ENCODE measurements at places on chromosomes 11 and 22.

- DNase-seq: no peak
Observed at GRCh38 chr22:27454807-27455450, 346.6 kb downstream of the MN1 start.

DNA sequence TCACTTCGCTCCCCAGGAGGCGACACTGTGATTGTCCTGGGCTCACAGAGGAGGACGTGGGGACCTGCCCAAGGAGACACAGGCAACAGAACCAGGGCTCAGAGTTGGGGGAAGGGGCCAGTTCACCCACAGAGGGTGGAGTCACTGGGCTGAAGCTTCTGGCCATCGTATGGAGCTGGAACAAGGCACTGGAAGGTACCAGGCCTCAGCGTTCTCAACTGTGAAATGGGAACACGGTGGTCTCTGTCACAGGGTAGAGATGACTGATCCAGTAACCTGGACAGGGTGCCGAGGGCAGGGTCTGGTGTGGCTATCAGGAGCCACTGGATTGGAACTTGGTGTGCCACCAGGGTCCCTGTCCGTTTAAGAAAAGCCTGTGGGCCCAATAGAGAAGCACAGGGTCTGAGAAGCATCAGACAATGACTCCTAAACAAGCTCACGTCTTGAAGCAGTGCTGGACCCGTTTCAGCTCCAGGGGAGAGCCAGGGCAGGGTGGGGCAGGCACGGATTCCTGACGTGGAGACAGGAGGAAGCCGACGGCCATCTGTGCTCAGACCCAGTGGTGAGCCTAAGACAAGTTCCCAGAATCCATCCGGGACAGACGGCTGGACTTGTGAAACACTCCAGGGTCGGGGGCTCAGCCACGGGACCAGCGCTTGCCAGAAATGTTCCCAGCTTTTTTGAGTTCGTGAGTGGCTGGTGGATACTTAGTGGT lies 25.0 kb upstream of the KCNQ1OT1 start:
- peak; percentile 49 for DNase-seq

GRCh38 chr11:27520226-27520625 lies 13.7 kb upstream of the LIN7C start:
- no peak for DNase-seq

DNA sequence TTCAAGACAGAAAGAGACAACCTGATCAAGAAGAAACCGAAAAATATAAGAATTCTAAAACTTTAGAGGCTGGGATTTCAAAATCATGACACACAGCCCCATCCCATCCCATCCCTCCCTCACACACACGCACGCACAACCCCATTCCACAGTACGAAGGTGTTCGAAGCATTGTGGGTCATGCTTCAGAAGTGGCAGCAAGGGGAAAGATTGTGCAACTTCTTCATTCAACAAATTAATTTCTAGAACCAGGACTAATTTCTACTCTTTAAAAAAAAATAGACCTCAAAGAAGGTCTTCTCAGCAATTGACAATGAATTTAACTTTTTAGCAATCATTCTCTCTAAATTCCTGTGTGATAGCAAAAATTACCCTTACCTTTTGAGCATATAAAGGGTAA lies 867 bp downstream of the SPA17 start:
- no peak for DNase-seq

- no peak for DNase-seq
Observed at GRCh38 chr11:35139722-35140282, 831 bp downstream of the CD44 start.

DNA sequence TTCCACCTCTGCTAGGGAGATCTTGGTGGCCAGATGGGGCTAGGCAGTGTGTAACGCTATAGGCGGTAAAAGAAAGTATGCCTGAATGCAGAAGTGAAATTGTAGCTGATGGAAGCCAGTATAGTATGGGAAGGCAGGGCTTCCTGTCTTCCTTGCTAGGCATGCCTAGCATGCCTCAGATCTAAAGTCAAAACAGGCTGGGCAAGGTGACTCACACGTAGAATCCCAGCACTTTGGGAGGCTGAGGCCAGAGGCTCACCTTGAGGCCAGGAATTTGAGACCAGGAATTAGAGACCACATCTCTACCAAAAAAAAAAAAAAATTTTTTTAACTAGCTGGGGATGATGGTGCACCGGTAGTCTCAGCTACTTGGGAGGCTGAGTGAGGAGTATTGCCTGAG lies 281.7 kb upstream of the MTNR1B start:
- no peak for DNase-seq

DNA sequence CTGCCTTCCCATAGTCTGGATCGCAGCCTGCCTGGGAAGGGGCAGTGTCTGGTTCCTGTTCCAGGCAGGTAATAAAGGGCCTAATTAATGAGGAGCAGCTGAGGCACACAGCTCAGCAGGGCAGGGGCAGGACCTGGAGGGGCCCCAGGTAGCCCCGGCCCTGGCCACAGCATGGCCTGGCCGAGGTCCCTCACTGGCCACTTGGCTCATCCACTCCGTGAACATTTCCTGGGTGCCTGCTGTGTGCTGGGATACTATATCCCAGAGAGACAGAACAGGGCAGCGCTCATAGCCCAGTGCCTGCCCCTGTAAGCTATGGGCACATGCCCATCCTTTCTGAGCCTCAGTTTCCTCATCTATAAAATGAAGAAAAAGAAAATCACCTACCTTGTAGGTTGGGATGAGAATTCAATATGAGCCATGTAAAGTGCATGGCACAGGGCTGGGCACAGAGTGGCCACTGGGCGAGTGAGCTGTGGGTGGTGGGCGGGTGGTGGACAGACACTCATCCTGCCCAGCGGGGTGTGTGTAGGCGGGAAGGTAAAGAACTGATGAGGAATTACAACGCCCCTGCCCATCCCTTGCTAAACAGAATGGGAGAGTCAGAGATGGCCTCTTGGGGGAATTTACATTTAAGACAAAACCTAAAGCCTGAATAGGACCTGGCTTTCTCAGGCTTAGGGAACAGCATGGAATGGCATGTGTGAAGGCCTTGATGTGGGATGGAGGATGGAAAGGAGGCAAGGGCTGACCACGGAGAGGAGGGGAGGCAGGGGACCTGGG lies 9.2 kb downstream of the MYRF start:
- no peak for DNase-seq

- DNase-seq: no peak
Observed at GRCh38 chr22:49737101-49737551, 90.5 kb downstream of the BRD1 start.
